ENCODE measurements at places on chromosomes 12 and 14.

GRCh38 chr14:81550001-81550637, 16.5 kb upstream of the SEL1L start:
- DNase-seq: no peak

DNA sequence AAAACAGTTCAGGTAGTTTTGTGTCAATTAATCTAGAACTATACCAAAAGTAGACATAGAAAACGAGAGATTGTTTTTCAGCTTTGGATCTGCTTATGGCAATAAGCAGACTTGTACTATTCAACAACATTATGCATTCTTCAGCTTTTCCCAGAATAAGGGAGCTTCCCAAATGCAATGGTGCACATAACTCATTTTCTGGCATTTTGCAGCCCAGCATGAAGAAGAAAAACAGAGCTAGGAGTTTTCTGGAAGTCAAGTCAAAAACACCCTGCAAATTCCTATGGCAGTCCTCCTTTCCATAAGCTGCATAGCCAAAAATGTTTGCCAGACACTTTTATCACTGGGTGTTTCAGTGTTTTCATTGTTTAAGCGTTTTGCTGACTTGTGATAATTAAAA, 314.7 kb downstream of the NAV3 start:
- DNase-seq: no peak

DNA sequence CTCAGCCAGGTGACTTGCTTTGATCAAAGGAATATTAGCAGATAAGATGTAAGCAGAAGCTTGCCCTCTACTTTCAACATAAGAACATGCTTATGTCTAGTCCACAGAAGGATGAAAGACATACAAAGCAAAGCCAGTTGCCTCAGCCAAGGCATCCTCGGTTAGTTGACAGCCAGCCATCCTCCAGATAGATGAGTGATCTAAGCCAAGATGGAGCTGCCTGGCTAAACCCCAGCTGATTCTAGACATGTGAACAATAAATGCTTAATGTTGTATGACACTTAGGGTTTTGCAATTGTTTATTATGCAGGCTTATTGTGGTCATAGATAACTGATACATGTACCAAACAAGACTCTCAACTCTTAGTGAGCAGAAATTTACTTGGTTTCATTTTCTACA, 157.6 kb upstream of the TMTC2 start:
- no peak for DNase-seq

DNA sequence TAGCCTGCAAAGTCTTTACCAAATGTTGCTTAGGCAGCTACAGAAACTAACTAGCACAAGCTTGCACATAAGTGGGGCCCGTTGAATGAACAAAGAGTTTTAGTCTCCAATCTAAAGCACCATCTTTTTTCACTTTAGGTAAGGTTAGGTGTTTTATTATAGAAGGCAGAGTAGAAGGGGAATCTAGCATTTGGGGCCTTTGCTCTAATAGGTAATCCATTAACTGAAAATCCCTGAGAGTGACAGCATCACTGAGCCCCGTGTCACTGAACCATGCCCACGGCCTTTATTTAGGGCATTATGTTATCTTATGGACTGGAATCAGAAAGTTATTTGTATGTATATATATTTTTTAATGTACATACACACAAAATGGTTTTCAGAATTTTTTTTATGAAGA, 25.1 kb downstream of the CPNE8 start:
- no peak for DNase-seq

GRCh38 chr14:72916174-72916573, 10.1 kb upstream of the DCAF4 start:
- peak; percentile 41 for DNase-seq

GRCh38 chr14:37142835-37143401, 29.5 kb downstream of the SLC25A21 start:
- peak; percentile 83 for DNase-seq

- DNase-seq: peak; percentile 56
These were observed 718 bp downstream of the CCDC92 start for GRCh38 chr12:123971770-123972456.

DNA sequence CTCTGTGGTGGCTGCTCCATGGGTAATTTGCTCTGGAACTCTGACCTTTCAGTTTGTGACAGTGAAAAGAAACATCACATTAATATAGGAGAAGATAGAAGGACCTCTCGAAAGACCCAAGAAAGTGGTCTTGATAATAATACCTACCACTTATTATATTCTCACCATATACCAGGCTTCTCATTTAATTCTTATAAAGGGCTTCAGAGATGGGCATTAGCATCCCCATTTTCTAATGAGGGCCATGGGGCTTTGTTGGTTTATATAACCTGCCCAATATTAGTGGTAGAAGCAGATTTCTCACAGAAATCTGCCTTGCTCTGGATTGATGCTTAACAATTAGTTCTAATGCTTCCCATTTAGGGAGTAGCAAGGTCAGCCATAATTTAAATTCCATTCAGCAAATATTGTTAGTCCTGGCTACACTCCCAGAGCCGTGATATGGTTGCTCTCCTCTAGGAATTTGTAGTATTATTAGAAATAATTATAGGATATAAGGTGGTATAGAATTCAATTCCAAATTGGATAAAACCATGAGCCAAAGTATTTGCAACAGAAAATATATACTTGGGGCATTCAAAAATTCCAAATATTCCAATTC, 7.4 kb upstream of the AMIGO2 start:
- no peak for DNase-seq

GRCh38 chr14:79325071-79325470, 886.2 kb downstream of the DIO2 start:
- DNase-seq: peak; percentile 16

- no peak for DNase-seq
These were observed 109.6 kb downstream of the SLC38A6 start for GRCh38 chr14:61090432-61091216.

GRCh38 chr12:71627438-71628002, 36.1 kb downstream of the ZFC3H1 start:
- DNase-seq: no peak

DNA sequence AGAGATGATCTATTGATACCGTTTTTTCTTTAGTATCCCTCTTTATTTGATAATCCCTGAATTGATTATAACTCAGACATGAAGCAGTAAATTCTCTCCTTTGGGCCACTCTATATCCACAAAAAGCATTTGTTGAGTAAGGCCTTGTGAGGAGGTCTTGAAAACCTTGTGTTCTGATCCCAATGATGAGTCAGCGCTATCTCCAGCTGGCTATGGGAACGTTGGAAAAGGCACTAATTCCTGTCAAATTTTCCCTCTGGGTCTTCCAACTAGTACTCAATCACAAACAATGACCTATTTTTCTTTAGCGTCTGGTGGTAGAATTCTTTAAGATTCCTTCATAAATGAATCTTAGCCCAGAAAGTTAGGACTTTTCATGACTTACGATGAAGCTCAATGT, 168.4 kb upstream of the LRIG3 start:
- peak; percentile 33 for DNase-seq

GRCh38 chr12:80041692-80042091, 57.6 kb upstream of the OTOGL start:
- DNase-seq: peak; percentile 56

DNA sequence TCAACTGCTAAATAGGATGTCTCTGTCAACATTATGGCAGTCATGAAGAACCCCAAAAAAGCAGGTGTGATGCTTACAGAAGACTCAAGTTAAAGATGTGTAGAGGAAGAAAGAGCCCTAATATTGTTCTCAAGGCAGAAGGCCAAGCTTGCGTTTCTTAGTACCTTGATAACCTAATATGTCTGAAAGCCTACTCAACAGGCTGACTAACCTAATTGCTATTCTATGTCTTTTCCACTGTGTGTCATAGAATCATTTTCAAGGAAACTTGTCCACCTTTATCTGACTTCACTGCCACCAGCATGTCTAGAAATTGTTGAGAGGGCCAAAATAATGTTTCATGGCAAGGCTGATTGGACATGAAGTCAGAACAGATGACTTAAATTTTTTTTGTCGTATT, 373.2 kb downstream of the BTG1 start:
- no peak for DNase-seq

GRCh38 chr14:95956601-95957460, 80.2 kb downstream of the TUNAR start:
- no peak for DNase-seq

DNA sequence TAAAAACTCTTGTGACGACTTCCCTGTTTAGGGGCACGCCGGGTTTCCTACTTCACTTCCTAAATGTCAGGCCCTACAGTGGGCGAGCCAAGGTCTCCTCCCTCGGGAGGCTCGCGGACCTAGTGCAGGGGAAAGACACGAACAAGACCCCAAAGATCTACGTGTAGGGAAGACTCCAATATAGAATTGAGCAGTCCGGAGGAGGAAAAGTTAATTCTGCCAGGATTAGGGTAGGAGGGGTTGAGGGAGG, 564 bp downstream of the ATXN3 start:
- DNase-seq: no peak

DNA sequence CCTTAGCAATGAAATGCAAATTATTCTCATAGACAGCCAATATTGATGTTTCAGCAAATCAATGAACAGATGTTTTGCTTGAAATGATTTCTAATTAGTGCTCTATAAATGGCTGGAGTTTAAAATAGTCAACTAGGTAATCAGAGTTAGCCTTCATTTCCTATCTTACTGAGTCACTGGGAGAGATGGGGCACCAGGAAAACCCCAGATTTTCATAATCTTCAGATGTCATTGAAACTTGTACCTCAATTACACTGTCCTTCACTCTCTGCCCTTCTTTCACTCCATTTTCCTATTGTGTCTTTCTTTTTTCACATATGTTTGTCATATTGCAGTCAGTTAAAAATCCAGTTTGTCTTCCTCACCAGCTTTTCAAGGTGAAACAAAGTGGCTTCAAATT, 92.7 kb downstream of the C12orf75 start:
- no peak for DNase-seq

- no peak for DNase-seq
These were observed 50.9 kb downstream of the TRAF3 start for GRCh38 chr14:102828151-102828550.

DNA sequence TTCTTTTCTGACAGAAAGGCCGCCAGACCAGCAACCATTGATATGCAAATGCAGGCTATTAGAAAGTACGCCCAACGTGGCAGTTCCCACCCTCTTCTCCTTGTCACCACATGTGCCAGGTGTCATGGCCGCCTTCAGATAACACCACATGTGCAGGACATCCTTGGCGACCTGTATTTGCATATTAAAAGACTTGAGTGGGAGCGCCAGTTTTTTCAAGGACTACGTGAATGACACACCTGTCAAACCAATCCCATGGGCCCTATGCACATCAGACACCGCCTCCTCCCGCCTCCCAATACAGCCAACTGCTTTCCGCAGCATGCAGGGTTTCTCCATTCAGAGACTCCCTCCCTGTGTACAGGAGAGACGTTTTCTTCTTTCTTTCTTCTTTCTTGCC, 318.6 kb upstream of the FAR2 start:
- no peak for DNase-seq

GRCh38 chr12:54306925-54307741, 6.3 kb upstream of the NFE2 start:
- no peak for DNase-seq

- no peak for DNase-seq
These were observed 54.7 kb downstream of the DICER1 start for GRCh38 chr14:95102680-95103044.

GRCh38 chr12:27965966-27966365, 6.6 kb downstream of the PTHLH start:
- peak; percentile 29 for DNase-seq

DNA sequence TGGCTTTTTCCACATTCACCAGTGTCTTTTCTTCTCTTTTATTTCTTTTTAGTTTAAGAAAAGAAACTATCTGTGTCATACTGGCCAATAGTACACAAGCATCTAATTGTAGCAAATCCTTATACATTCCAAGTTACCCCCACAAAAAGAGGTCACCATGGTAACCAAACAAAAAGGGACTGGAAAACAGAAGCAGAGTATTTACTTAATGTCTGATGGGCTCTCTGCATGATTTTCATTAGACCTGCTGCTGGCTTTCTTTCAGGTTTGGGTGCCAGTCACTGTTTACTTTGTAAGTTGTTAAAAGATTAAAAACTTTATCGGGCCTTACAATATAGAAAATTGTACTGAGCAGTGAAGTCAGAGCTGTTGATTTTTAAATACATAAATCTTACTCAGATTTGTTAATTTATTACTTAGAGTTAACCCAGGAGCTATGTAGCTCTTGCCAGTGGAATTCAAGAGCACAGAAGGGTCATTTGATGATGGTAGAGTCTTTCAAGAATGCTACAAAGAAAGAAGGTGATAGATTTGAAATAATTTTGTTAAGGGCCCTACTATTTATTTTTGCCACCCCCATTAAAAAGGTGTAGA, 123.9 kb downstream of the BRMS1L start:
- DNase-seq: peak; percentile 19

- no peak for DNase-seq
These were observed 26.1 kb upstream of the ACTR6 start for GRCh38 chr12:100174495-100174894.

- no peak for DNase-seq
These were observed 193.9 kb downstream of the C12orf42 start for GRCh38 chr12:103301642-103302591.

GRCh38 chr14:49867831-49868719, 15.5 kb upstream of the NEMF start:
- DNase-seq: peak; percentile 95

GRCh38 chr12:71804505-71804904, 35.1 kb upstream of the TBC1D15 start:
- DNase-seq: no peak

DNA sequence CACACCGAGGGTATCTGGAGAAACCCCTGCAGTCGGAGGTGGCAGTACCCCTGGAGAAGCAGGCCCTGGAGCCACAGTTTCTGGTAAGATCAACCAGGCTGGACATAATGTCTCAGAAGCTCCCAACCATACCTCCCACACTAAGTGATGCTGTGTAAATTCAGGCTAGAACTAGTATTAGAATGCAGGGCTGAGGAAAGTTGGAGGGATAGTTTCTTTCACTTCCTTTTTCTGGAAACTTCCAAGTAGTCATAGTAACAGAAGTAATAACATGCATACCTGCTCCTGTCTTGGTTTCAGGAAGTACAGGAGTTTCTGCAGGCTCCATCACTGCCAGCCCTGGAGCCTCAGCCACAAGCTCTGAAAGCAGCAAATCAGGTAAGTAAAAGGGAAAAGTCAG, 228.1 kb upstream of the CNTN1 start:
- DNase-seq: no peak

DNA sequence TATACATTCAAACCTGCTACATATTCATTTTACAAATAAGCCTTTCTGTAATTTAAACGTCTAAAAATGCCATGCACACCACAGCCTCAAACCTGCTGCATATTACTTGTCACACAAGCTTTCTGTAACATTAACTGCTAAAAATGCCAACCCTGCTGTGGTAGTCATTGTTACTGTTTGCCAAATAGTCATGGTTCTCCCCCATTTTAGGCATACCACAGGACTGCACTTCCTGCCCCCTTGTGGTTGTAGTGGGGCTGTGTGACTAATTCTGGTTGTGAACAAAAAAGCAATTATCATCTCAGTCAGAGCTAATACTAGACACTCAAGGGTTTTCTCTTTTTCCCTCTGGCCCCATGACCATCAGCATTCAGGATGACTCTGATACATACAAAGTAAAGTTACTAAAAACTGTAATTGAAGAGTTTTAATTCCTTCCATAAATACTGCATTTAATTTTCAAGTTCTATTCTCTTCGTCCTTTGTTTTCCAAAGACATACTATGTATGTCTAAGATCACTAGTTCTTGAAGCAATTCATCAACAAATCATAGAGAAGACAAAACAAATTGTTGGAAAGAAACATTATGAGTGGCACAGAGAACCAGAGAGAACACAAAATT, 5.7 kb upstream of the SLC35F4 start:
- DNase-seq: peak; percentile 77

All from astrocyte of the spinal cord (primary cell).